ENCODE measurements at places on chromosomes 6 and 20.
A peak's percentile ranks its signal among the peaks of the same experiment; 100 is the strongest.

GRCh38 chr6:56668158-56668557 is 25.5 kb upstream of the DST start:
- no peak for DNase-seq

DNA sequence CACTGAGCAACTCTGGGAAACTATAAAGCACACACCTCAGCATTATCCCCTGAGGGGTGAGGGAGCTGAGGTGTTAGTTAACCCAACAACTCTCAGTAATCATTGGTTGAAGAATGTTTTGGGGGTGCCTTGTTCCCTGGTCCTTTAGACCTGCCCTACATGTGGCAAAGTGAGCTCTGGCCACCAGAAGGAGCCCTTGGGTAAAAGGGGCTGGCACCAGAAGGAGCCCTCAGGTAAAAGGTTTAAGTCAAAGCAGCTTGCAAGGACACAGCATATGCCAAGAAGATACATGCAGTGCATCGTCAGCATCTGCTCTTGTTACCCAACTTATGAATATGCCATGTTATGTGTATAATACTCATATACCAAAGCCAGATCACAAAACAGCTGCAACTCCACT is 1081.7 kb downstream of the KIF16B start:
- peak; percentile 27 for DNase-seq

DNA sequence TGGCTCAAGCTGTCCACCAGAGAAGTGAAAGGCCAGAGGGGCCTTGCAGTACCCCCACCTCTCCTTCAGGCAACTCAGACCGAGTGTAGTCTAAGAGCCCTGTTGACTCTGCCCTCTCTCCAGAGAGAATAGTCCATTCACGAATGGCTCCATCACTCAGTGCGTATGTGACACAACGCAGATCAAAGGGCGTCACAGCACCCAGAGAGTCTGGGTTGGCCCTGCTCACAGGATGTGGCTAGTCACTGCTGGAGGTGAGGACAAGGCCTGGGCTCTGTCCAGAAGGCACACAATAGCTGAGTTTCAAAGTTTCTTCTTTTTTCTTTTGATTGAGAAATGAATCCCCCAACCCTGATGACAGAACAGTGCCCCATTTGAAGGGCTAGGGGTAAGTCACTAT is 74.1 kb downstream of the TRMT11 start:
- no peak for DNase-seq

- no peak for DNase-seq
Observed at GRCh38 chr6:93624408-93624807, 205.0 kb upstream of the EPHA7 start.

DNA sequence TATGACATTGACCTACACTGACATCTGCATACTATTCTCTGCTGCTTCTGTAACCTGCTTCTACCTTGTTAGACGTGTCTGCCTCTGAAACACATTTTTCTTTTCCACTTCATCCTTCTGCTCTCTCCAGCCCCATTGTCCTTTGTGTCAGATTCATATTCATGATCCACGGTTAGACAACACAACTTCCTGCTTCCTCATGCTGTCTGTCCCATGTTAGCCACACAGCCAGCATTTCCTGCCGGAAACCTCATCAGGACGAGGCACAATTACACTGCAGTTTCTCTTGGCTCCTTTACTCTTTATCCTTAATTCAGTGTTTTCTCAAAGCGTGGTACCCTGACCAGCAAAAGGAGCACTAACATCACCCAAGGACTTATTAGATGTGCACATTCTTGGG is 150.2 kb downstream of the TBC1D7 start:
- peak; percentile 16 for DNase-seq

GRCh38 chr6:13328875-13329183 is 492 bp upstream of the TBC1D7 start:
- DNase-seq, result no peak

DNA sequence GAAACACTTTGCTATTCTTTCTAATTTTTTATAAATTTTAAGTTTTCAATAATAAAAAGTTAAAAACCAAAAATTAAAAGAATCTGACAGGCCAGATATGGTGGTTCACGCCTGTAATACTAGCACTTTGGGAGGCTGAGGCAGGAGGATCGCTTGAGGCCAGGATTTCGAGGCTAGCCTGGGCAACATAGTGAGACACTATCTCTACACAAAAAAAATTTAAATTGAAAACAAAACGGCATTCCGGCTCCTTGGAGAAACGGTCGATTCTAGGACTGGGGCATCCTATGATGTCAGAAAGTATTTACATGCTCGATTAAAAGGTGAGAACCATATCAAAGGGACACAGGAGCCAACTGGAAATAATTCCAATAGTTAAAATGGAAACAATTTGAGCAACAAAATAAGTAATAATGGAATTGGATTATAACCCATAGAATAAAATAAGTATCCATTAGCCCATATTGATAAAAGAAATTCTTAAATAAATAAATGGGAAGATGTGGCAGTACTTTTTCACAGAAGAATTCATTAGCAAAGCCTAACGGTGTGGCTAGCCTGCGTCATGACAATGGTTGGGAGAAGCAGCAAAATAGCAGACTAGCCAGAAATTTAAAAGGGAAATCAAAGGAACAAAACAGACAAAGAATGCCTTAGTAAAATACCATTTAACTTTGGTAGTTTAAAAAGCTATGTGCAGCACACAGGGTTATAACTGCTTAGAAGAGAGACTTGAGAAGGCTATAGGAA is 21.3 kb downstream of the HLA-E start:
- no peak for DNase-seq

DNA sequence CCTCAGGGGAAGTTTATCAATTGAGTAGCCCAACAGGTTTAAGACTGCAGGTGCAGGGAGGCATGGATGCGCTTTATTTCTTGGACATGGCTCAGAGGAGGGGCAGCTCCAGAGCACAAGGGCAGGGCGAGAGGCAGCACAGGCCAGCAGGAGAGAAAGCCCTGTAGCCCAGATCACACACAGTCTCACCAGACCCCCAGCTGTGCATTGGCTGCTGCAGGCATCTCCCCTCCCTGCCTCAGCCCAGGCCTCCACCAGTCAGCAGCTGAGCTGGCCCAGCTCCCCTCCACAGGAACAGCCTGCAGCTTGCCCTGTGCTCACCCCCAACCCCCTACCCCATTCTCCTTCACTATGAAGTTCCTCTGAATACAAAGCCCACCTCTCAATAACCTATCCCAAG is 24.7 kb downstream of the MRPL14 start:
- no peak for DNase-seq

- DNase-seq, result no peak
Observed at GRCh38 chr6:25127076-25127837, 151.9 kb upstream of the CARMIL1 start.

- DNase-seq, result no peak
Observed at GRCh38 chr20:44896583-44896982, 11.1 kb downstream of the YWHAB start.

GRCh38 chr6:14542670-14543366 is 425.2 kb downstream of the CD83 start:
- DNase-seq, result peak; percentile 76

DNA sequence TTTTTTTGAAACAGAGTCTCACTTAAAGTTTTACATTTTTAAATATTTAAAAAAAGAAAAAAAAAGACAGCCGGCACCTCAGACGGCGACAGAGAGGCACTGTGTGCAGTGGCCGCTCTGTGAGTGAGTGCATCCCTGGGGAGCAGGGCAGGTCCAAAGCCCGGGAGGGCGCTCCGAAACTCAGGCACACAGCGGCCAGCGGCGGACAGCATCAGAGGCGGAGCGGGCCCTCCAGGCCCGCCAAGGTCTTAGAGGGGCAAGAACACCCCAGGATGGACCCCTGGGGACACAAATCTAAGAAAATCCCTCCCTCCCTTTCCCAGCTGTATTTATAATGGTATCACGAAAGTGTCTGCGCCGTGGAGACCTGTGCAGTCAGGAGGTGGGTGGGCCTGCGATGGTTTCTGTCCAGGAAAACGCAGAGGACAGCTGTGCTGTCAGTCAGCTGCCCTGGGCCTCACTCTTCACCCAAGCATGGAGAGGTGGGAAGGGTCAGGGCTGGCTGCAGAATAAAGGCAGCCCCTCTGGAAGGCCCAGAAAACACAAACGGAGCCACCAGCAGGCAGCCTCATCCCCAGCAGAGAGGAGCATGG is 43.8 kb downstream of the TAF4 start:
- no peak for DNase-seq

DNA sequence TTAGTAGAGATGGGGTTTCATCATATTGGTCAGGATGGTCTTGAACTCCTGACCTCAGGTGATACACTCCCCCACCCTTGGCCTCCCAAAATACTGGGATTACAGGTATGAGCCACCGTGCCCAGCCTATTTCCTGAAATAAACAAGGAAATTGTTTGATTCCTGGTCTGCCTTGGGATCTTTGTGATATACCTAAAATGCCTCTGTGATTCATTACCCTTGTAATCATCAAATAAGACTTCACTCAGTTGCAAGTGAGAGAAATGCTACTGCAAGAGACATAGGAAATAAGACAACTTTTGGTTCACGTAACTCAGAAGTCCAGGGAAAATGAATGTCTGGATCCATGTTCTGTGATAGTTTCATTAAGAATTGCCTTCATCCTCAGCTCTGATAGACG is 173.2 kb upstream of the MARCKS start:
- DNase-seq, result no peak

- DNase-seq, result no peak
Observed at GRCh38 chr6:27759930-27760329, 152.3 kb downstream of the OR2B2 start.

DNA sequence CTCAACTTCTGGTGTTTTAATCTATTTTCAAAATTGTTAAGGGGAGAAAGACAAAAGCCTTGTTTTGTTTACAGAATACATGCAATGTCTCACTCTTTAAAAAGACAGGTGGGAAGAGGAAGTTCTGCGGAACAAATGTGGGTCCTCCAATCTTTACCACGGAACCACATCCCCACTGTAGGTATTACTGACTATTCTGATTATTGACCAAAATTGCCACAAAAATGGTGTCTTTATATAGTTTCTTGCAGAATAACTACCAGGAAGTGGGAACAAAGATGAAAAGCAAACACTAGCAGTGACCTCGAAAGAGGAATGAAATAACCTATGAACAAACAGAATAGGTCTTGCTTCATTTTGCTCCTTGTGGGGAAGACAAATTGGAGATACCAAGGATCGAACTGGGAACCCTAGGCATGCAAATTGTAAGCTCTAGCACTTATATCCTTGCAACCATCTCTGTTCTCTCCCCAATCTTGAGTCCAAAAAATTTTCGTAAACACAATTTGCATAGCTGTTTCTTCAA is 106.7 kb downstream of the GPX5 start:
- DNase-seq, result no peak

DNA sequence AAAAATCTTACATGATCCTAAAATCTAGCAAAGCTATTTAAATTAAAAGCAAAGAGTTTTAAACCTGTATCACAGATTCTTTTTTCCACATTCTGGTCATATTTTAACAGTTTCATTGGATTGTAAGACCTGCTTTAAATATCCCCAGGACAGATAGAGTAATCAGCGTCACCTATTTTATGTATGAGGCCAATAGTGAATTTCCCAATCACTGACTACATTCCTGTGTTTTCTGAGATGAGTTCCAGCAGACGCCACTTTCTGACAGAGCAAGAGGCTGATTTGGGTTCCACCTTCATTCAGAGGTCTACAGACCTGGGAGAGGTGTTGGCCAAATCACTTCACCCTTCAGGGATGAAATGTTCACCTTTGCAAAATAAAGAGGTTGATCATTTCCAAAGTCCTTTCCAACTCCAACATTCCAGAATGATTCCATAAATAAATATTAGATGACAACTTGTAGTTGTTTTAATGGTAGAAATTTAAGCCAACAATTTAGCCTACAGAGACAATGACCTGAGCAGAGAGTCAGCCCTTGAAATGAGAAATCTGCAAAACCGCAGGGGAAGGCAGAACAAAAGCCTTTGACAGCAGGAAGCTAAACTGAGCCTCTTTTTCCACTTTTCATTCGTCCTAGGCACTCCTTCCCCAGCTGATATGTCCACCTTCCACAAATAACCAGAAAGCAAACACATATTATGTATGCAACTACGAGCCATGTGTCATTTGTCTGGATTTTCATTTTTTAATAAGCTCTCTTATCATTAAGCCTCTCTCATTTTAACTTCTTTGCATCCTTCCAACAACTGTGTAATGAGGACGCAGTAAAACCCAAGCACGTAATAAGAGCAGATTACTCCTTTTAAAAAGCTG is 105.2 kb downstream of the TFAP2A start:
- no peak for DNase-seq

DNA sequence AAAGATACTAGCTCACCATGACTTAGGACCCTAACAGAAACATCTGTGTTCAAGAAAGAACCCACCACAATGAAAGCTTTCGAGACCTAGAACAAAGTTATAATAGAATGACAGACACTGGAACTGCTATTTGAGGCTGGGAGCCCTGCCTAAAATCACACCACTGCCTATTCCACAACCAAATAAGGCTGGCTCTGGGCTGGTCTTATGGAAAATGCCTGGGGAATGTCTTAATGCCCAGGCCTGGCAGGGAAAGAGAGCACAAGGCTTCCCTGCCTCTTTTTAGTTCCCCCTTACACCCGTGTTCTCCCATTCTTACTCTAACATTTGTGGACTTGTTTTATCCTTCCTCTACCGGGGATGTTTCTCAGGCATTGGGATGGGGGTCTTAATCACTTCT is 5.6 kb upstream of the METTL24 start:
- no peak for DNase-seq

- DNase-seq, result peak; percentile 28
Observed at GRCh38 chr6:34656378-34657036, 40.1 kb downstream of the ILRUN start.

GRCh38 chr6:89966228-89966544 is 71.9 kb downstream of the GJA10 start:
- DNase-seq, result no peak

DNA sequence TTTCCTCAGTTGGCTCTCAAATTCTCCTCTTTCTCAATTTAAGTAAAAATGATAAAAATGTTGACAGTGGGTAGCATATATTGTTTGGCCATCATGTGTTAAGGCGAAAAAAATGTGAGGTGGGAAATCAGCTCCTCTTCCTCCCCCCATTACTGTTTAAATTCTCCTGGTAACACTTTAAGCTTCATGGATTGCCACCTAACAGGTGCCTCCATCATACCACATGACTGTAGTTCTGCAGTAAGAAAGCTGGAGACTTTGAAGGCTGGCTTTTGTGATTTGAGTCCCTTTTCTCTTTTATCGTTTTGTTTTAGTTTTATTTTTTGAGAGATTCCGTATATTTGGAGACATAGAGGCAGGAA is 1.2 kb downstream of the ZFAND3 start:
- peak; percentile 32 for DNase-seq

GRCh38 chr6:166958926-166959861 is 2.8 kb upstream of the RNASET2 start:
- DNase-seq, result peak; percentile 57

- peak; percentile 83 for DNase-seq
Observed at GRCh38 chr20:15396026-15396425, 1058.6 kb upstream of the FLRT3 start.

GRCh38 chr6:16414205-16414604 is 175.8 kb downstream of the GMPR start:
- DNase-seq, result no peak
